Tongue (tissue), 3 donors: ENCODE measurements at places on chromosomes 7 and 10. TPM values are rescaled to one million over a fixed set of nuclear protein-coding genes. Genes with fewer than 3 reads are reported as not detected.
A peak's percentile ranks its signal among the peaks of the same experiment; 100 is the strongest.

PGAM2 gene
- total RNA-seq, result 433 TPM

THSD7A gene
- 10.6 TPM for total RNA-seq

FXYD4 gene
- not detected for total RNA-seq

DNA sequence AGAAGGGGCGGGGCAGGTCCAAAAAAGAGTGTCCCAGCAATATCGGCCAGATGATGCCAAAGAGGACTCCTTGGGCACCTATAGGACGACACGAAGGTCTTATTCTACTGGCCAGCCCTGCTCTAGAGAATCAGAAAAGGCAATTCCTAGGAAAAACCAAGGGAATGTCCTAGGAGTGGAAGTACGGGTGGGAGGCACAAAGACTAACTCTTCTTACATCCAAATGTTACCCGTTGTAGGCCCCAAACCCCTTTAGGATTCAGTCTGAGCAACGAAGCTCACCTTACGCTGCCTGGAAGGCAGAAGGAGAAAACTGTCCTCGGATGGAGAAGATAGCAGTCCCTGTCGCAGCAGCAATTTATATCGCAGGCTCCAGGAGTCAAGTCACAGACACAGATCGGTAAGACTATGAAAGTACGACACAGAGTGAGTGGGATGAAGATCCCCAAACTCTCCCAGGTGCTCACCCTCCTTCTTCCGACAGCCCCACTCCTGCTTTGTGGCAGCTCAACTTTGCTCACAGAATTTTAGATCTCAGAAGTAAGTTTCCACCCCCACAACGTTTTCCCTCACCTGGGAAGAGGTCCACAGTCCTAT, 558 bp downstream of the TCTN3 start:
- peak; percentile 22 for DNase-seq

- no peak for DNase-seq
These were observed 29.6 kb downstream of the GLI3 start for GRCh38 chr7:42207420-42207819.

DNA sequence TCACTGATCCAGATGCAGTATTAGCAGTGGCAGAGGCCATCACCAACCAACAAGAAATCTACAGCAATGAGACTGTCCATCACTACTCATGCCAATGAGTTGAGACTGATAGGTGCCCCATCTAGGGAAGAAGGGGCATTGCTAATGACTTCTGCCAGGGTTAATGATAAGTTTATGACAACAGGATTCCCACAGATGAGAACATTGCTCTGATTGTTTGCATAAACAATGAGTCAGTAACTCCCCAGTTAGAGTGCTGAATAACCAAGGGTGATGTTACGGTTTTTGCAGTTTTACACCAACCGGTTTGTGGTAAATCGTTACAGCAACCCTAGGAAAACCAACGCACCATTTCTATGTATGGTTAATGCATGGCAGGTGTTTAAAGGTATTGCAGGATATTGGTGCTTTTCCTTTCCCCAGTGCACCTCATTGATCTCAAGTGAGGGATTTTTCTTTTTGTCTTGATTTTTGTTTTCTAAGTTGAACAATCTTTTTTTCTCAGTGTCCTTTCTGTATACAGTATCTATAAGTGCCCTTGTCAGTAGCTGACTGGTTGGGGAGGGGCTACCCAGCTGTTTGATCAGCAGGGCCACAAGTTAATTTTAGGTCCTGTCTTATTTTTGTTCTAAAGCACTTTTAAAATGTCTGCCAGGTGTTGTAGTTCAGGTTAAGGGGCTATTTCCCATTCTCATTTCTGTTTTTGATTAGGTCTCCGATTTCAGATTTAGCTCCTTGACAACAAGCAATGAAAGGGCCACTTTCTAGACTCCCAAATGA, 3.9 kb upstream of the CSGALNACT2 start:
- DNase-seq, result no peak

GRCh38 chr7:133853706-133854276, 273.3 kb upstream of the LRGUK start:
- DNase-seq, result no peak

GRCh38 chr10:47296156-47296894, 3.7 kb upstream of the GDF10 start:
- peak; percentile 82 for DNase-seq

DNA sequence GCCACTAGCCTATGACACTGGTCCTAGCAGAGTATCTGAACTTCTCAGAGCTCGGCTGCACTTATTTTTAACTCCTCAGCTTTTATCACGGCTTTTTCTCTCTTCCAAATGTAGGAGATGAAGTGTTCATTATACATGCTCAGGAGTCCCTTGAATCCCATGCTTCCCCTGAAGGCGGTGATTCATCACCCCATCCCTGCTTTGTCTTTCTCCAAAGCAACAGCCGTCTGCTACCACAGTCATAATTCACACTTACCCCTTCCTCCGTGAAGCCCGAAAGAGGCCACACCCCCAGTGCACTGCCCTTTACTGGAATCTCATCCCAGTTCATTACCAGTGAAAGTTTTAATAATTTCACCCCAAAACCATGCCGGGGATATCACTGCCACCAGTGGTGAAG, 301.5 kb upstream of the SHH start:
- DNase-seq, result no peak

DNA sequence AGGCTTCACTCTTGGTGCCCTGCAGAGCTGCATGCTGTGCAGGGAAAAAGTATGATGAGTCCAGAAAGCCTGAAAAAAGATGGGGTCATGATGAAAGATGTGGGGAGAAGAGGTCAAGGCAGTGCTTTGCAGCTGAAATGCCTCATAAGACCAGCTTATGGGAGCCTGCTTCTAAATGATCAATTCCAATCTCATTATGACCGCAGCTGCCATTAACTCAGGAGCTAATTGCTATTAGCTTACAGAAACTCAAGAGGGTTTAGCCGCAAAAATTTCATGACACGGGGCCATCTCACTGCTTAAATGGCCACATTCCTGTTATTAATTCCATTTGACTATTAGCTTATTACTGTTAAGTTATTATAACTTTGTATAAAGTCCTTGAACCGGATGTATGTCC, 502.9 kb upstream of the ZMIZ1 start:
- no peak for DNase-seq

DNA sequence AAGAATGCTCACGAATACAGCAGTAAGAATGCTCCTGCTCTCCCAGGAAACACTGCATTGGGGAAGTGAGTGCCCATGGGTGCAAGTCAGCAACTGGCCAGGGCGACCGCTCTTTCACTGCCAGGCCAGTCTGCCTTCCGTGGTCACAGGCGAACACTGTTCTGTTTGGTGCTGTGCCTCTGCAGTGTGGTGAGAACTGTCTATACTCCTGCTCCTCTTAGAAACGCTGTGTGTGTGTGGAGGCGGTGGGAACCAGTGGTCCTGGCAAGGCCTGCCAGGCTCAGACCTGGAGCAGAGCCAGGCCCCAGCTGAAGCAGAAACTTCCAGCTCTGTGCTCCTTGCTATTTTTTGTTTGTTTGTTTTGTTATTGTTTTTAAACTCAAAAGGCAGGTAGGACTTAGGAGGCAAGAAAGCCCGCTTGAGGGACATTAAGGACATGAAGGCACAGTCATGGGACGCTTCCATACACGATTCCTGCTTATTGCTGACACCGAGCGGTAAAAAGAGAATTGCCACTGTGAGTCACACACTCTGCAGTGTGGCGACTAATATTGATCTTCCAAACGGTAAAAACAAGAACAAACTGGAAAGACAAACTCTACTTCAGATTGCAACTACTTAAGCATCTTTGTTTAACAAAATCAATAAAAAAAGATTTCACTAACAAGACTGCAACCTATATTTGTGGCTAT, 430.8 kb downstream of the DNAJB6 start:
- DNase-seq, result no peak

DNA sequence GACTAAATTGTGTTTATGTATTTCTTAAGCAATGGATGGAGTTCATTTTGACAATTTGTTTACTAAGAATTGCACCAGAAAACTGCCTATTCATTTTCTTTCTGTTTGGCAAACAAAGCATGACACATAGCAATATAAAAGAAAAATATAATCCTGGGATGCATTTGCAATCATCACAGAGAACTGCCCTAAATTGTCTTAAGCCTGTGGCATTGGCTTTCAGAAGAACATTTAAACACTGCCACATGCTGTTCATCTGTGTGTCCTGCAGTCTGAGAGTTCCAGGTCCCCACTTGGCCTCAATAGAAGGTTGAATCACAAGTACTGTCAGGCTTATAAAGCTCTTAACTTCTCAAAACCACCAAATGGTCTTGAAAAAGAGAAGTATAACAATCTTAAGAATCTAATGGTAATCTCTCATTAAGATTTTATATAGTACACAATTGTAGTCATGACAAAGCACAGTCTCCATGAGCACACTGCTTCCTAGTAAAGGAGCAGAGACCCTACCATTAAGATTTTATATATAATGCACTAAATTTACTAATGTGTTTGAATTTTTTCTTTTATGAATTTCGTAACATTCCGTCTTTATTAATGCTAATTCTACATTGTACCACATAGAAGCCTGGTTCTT, 29.9 kb downstream of the RNLS start:
- peak; percentile 80 for DNase-seq

DNA sequence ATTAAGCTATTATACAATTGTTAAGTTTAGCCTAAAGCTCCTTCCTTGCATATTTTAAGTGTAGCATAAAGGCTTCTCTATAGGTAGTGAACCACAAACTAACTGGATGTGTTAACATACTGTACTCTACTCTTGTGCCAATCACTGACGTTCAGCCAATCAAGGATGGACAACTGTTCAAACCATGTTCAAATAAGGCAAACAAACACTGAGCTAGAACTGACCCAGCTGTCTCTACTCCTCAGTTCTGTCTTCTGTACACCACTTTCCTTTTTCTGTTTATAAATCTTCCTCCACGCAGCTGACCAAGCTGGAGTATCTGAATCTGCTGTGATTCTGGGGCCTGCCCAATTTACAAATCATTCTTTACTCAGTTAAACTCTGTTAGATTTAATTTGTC, 188.7 kb upstream of the MBL2 start:
- peak; percentile 54 for DNase-seq

DNA sequence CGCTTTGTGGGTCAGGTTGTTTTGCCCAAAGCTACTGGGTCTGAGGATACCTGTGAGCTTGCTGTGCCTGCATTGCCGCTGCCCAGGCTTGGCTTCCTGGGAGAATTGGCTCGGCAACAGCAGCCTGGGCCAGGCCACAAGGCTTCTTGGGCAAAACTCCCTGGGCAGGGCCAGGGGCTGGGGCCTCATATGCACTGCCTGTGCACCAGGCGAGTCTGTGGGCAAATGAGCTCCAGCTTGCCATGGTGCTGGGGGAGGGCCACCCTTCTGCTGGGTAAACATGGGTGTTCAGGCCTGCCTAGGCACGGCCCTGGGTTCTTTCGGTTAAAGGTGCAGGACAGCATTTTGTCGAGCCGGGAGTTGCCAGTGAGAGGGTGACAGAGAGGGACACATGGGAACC, 19.4 kb downstream of the ZMIZ1 start:
- DNase-seq, result no peak

- DNase-seq, result no peak
These were observed 36.9 kb upstream of the WAC start for GRCh38 chr10:28496017-28496416.

- DNase-seq, result no peak
These were observed 70.8 kb upstream of the FAM204A start for GRCh38 chr10:118412932-118413331.

- no peak for DNase-seq
These were observed 471.6 kb downstream of the SH2D4B start for GRCh38 chr10:81009296-81009695.

- DNase-seq, result no peak
These were observed 23.5 kb upstream of the GPR141 start for GRCh38 chr7:37659971-37660565.

DNA sequence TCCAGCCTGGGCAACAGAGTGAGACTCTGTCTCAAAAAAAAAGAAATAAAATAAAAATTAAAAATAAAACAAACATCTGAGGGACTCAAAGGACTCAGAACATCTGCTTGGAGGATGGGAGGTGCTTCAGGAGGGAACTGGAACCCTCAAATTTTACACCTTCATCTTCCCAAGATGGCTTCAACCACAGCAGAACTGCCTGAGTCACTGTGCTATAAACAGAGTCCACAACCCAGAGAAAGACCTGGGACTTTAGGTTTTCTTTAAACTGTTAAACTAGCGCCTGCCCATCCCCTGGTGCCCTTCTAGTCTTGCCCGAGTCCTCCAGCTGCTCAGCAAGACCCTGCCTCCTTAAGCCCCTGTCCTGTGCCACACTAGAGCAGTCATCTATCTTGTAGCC, 40.8 kb downstream of the RGS10 start:
- no peak for DNase-seq

- no peak for DNase-seq
These were observed 292.8 kb downstream of the ANKRD7 start for GRCh38 chr7:118517275-118517674.

DNA sequence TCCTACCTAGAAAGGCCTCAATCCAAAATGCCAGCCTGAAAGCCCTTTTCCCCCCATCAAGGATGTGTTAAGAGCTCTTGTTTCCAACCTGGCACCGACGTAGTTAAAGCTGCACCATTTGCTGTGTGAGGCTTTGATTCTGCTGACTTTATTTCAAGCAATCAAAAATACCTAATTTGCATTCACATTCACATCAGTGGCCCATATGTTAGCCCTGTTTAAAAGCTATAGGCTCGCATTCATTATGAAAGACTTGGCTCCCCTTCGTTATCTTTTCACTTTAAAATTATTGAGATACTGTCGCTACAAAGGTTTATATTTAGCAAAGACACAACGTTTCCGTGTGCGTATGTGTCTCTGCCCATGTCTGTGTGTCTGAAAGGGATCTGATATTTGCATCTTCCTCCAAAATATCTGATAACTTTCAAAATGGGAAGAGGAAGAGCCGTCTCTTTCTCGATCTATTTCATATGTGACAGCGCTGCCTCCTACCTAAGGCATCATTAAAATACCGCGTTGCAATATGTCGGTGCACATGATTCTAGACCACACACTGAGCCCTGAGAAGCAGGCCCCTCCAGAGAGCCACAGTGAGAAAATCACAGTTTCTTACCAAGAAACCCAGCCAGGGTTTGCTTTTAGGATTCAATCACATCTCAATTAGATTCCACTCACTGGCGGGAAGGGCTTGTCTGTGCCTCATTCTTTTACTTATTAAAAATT, 57.1 kb upstream of the ITPRID1 start:
- DNase-seq, result no peak

DNA sequence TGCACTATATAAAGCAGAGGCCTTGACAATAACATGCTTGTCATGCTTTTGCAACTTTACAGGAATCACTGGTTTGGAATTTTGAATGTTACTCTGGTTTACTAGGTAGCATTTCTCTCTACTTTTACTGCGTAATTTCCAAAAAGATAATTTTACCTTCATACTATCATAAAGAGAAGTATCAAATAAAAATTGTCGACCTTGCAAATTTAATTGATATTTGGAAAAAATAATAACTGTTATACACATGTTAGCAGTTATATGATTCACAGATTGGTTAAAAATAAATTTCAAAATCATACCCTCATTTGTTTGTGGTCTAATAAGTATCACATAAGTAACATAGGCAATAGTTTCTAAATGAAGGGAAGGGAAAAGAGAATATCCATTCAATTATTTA, 228.5 kb upstream of the CACNA2D1 start:
- no peak for DNase-seq

DNA sequence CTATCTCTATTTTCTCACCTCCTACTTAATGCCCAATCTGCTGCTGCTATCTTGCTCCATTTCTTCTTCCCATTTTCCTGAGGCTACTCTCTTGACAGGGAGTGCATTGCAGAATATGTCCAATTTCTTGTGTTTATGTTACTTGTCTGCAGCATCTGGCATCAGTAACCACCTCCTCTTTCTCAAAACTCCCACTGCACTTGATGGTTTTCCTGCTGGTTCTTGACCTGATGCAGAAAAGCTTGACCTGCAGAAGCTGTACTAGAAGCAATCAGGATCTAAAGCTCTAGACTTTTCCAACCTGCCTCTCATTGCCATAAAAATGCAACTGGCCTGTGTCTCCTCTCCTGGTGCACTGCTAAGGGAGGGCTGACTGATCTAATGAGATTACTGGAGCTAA, 287.8 kb downstream of the ZEB1 start:
- DNase-seq, result no peak
